ENCODE measurements at places on chromosomes 4 and X.

DNA sequence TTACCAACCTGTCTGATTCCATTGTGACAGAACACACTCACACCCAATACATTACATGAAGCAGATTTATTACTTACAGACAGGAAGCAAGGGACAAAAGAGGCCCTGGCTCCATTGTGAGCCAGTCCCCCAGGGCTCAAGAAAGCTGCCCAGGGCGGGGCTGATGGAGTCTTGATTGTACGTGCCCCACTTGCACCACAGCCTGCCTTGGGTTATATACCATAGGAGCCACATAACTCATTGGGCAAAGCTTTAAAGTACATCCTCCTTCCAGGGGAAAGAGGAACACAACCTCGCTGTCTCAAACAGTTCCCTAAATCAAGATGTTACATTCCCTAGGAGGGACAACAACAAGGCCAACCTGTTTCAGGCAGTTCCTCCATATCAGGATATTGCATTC lies 3.4 kb upstream of the ZRSR2 start:
- DNase-seq: no peak

DNA sequence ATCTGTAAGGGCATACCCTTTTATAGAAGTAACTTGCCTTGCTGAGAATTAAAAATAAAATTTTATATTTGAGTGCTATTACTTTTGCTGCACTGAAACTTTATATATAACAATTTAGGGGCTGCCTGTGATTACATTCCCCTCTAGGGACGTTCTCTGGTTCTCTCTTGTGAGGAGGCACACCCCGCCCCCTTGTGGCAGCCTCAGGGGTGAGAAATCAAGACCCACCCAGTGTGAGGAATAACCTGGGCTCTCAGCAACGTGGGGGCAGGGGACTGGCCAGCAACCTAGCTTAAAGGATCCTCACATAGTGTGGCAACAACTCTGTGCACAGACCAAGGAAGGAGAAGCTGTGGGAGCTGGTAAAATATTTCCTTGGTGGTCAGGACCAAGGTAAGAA lies 43.7 kb downstream of the MAGEA9 start:
- no peak for DNase-seq

DNA sequence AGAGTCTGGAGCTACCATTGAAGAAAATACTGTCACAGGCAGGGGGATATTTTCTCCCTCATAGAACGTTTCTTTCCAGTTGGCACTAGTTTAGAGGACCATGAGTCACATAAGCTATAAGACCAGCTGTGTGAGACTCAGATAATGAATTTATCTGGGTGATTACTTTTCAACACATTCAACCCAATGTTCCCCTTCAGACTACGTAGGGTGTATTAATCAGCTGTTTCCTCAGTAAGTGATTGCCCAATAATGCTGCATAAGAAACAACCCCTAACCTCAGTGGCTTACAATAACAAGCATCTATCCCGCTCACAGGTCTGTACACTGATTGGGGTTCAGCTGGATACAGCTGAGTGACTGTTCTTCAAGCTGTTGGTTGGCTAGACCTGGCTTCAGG lies 38.1 kb downstream of the CBLL2 start:
- no peak for DNase-seq

- no peak for DNase-seq
These were observed 28.6 kb downstream of the GPC3 start for GRCh38 chrX:133956570-133957340.

DNA sequence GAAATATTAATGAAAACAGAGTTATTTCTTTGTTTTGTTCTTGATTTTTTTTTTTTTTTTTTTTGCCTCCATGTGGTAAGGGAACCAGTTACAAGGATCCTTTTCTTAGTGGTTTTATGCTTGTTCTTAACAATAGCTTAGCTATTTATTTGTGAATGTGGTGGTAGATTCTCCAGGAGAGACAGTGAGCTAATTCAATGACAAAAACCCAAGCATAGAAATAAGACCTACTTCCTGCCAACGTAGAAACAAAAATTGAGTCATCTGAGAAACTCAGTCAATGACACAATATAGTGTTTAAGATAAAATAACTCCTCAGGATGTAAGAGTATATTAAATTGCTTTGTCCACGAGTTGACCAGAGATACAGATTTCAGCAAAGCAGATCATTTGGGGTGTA lies 863.8 kb upstream of the PABPC4L start:
- no peak for DNase-seq

DNA sequence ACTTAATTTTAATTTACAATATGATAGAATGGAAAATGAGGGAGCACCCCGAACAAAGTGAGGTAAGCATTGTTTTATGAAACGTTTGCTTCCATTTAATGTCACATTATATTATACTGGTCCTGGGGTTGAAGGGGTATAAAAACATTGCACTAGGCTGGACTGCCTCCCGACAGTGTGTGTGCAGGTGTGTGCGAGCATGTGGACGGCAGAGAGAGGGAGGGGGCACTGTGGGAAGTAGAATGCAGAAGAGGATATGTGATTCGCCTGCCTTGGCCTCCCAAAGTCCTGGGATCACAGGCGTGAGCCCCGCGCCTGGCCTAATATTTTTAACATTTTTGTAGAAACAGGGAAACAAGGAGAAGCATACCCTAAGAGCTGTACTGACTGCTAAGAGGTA lies 36.0 kb downstream of the IRF2 start:
- no peak for DNase-seq

- DNase-seq: peak; percentile 91
These were observed 7.2 kb downstream of the CTSO start for GRCh38 chr4:155946486-155946885.

GRCh38 chrX:137574102-137574783 lies 8.3 kb downstream of the ZIC3 start:
- no peak for DNase-seq

- DNase-seq: no peak
These were observed 64.3 kb upstream of the TLR2 start for GRCh38 chr4:153619811-153620210.

GRCh38 chr4:149279776-149280175 lies 535.9 kb downstream of the IQCM start:
- DNase-seq: no peak

DNA sequence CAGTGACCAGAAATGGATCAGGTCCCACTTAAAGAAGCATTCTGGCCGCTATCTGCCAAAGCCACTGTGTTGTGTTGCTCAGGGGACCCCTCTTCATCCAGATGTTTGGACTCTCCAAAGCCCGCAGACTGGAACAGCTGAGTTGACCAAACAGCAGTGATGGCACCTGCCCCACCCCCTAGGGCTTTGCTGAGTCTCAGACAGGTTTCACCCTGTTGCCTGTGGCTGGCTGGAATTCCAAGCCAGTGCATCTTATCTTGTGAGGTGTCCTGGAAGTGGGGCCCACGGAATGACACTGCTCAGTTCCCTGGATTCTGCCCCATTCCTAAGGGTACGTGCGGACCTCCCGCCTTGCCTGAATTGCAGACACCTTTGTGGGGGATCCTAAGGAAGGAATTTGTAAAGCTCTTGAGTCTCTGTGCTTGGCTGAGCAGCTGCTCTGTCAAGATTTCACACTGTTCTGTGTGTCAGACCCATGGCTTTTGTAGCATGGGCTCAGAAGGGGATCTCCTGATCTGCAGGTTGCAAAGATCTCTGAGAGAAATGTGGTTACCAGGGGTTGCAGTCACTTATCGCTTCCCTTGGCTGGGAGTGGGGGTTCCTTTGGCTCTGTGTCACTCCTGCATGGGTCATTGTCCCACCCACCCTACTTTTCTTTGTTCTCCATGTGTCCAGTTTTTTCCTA lies 1707.9 kb upstream of the PCDH10 start:
- no peak for DNase-seq

DNA sequence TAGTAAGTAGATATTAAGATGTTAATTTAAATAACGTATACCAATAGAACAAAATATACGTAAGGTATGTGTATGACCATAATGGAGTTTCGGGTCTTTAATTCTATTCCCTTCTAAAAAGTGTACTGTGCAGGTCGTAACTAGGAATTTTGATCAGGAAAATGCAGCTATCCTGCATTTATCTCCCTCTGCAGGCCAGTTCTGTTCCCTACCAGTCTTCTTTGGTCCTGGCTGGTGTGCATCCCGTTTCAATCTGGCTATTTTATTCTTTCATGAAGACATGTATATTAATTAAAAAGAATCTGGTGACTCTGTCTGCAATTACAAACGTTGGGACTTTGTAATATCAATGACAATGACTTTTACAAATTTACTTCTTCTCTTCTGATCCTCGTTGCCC lies 534.1 kb upstream of the AADAT start:
- DNase-seq: no peak

- no peak for DNase-seq
These were observed 193.9 kb upstream of the EDNRA start for GRCh38 chr4:147286846-147287587.

DNA sequence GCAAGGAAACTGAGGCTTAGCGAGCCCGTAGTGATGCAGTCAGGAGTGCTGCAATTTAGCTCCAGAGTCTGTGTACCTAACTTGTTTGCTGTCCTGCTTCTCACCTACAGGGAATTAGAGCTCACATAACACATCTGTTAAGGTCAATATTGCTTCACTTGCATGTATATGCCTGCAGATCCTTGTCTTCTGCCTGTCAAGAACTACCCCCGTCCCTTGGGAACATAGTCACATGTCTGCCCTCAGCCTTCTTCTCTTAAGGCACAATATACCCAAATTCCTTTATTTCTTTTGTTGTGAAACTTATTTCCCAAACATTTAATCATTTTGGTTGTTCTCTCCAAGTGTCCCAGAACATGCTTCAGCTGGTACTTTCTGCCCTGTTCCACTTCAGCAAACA lies 103.3 kb upstream of the LEF1 start:
- DNase-seq: no peak

DNA sequence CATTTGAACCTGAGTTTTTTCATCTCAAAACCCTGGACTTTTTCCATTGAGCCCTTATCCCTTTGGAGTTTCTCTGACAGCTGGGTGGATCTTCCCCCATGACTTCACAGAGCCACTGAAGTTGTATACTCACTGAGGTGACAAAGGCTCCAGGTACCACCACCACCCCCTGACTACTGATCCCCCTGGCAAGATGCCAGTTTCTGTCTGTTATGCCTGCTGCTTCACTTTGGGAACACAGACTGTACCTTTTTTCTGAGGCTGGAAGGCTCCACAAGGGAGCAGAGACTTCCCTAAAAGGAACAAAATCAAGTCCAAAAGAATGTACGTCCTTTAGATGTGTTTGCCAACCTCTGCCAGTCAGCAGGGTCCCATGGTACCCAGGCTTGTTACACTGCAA lies 160.3 kb upstream of the JADE1 start:
- no peak for DNase-seq

GRCh38 chrX:13005661-13006473 lies 31.0 kb downstream of the TMSB4X start:
- DNase-seq: peak; percentile 66

- DNase-seq: no peak
These were observed 19.8 kb downstream of the NSG1 start for GRCh38 chr4:4406455-4407298.

DNA sequence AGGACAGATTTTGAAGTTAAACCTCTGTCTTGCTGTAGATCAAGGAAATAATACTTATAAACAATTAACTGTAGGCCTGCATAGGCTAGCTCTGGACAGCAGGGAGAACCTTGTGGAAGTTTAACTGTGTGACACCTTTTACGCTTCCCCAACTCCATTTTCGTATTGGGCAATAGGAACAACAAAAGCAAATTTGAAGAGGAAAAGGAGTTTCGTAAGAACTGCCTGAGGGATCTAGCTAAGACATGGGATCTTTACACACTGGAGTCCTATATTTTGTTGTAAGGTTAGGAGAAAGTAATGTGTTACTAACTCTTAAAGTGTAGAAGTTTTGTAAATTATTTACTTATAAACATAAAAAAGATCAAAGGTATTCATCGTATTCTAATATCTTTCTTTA lies 324.9 kb upstream of the CASK start:
- no peak for DNase-seq

DNA sequence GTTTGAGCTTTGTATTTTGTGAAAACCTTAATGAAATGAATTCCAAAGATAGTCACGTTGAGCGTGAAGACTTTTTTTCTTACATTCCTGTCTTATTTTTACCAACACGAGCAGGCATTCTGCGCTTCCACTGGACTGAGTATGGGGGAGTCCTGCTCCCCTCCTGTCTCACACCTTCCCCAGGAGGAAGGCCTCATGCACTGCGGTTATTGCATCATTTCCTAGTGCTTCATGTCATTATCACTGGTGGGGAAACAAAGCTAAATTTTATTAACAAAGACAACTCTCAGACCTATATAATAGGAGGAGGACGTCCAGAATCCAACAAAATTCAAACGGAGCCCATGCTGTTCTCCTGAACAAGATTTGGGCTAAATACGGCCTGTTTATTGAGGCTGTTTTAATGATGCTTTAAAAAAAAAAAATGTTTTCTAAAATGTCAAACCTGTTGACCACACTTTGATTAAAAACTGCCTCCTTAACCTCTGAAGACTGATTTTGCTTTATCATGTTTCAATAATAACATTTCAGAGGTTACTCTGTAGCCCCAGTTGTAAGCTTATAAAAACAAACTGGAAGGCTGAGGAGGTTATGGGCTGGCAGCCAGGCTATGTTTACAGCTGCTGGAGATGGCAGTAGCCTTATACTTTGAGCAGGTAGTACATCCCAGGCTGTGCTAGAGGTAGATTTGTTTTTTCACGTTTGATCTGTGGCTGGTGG lies 118.0 kb downstream of the SOWAHB start:
- no peak for DNase-seq

DNA sequence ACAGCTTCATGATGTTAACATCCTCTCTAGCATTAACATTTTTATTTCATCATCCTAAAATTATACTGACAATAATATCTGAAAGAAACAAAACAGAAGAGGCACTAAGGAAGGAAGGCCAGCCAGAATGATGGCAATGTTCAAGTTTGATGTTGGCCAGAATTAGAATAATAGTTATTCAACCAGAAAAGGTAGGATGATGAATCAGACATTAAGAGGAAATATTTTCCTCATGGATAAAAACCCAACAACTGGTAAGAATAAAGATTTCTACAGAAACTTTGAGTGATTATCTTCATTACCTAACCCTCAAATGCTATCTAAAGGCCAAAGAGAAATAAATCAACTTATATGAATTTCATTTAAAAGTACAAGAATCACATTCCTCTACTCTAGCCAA lies 105.2 kb downstream of the PDE5A start:
- no peak for DNase-seq

DNA sequence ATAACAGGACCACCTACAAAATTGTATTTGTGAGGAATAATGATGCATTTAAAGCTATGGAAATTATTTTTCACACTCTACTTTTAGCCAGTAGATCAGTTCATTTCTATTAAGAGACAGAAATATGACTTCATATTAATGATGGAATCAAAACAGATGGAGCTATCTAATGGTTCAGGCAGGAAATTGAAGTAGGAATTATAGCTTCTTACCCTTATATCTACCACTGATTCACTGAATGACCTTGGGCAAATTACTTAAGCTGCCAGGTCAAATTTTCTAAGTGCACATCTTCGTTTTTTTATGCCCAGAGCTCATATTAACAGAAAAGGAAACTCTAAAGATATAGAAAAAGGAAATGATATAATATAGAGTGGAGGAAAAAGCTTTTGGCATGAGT lies 323.1 kb downstream of the PCDH10 start:
- no peak for DNase-seq

Measured in retinal pigment epithelial cell (primary cell).